ENCODE measurements at places on chromosomes 5 and 9.

DNA sequence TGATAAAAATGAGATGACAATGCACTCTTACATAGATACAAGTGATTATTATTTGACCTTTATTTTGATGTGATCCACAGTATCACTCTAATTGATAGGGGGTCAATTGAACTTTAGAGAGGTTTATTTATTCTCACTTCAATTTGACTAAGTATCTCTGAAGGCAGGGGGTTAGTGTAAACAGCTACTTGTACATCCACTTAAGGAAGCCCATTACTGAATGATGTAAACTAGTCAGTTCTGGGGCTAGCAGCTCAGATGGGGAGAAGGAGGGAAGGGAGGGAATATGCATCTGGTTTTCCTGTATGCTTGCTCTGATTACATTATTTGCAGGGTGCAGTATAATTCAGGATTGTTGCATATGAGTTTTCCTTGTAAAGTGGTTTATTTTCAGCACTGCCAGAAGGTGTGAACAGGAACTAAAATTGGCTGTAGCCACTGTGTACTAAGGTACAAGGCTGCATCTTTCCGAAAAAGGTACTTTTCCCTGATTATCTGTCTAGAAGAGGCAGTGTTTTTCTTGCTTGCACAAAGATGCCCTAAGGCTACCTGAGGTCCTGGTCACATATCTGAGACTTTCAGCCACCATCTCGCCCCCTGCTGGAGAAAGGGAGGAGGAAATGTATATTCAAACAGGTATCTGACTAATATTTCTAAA is 51.2 kb downstream of the MRPS27 start:
- H3K27ac ChIP-seq = no peak overlapping the region
- no peaks in the 10 kb centered on the region for H3K27me3 ChIP-seq
- peaks cover 29% of the 10 kb centered on the region for H3K4me1 ChIP-seq
- DNase-seq = no peak
- no peaks in the 10 kb centered on the region for H3K36me3 ChIP-seq

GRCh38 chr5:8600843-8601242 is 731.9 kb downstream of the MTRR start:
- no peak for DNase-seq
- H3K27ac ChIP-seq = no peak overlapping the region
- H3K27me3 ChIP-seq = no peaks in the 10 kb centered on the region
- no peak overlapping the region for H3K4me3 ChIP-seq
- H3K36me3 ChIP-seq = no peaks in the 10 kb centered on the region

GRCh38 chr9:91131433-91131839 is 230.3 kb downstream of the AUH start:
- no peaks in the 10 kb centered on the region for H3K4me1 ChIP-seq
- no peaks in the 10 kb centered on the region for H3K27me3 ChIP-seq
- DNase-seq = no peak
- no peaks in the 10 kb centered on the region for H3K36me3 ChIP-seq

GRCh38 chr5:16547200-16547842 is 69.5 kb downstream of the RETREG1 start:
- no peaks in the 10 kb centered on the region for H3K36me3 ChIP-seq
- H3K4me3 ChIP-seq = no peak overlapping the region
- peaks cover 60% of the 10 kb centered on the region for H3K4me1 ChIP-seq
- H3K27ac ChIP-seq = peak overlapping the region; percentile 93
- DNase-seq = no peak
- H3K27me3 ChIP-seq = no peaks in the 10 kb centered on the region

DNA sequence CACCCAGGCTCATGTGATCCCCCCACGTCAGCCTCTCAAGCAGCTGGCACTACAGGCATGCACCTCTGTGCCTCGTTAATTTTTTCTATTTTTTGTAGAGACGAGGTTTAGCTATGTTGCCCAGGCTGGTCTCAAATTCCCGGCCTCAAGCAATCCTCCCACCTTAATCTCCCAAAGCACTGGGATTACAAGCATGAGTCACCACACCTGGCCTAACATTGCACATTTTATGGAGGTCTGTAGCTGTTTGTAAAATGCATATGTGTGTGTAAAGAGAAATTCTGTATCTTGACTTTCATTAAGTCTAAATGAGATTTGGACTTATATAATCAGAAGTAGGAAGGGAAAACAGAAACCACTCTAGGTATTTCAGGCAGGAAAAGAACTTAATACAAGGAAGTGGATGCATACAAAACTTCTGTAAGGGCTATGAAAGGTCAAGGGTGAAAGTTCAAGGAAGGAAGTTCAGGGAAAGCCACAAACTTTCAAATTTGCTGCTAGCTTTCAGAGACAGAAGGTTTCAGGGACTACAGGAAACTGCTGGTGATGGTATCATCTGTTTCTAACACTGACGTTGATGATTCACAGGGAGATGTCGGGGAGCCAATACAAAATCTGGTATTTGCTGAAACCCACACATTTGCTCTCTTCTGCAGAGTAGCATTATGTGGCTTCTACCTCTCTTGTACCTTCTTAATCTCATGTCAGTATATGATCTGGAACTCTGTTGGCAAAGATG is 209.4 kb downstream of the PIK3R1 start:
- no peaks in the 10 kb centered on the region for H3K27me3 ChIP-seq
- no peak for DNase-seq
- H3K4me1 ChIP-seq = peaks cover 4% of the 10 kb centered on the region
- no peak overlapping the region for H3K4me3 ChIP-seq
- H3K36me3 ChIP-seq = no peaks in the 10 kb centered on the region
- H3K27ac ChIP-seq = no peak overlapping the region

Measured in gastrocnemius medialis (tissue), 4 donors.